ENCODE measurements at places on chromosomes 5 and 9.

GRCh38 chr5:114988096-114988495, 181.6 kb downstream of the TRIM36 start:
- no peak for DNase-seq

DNA sequence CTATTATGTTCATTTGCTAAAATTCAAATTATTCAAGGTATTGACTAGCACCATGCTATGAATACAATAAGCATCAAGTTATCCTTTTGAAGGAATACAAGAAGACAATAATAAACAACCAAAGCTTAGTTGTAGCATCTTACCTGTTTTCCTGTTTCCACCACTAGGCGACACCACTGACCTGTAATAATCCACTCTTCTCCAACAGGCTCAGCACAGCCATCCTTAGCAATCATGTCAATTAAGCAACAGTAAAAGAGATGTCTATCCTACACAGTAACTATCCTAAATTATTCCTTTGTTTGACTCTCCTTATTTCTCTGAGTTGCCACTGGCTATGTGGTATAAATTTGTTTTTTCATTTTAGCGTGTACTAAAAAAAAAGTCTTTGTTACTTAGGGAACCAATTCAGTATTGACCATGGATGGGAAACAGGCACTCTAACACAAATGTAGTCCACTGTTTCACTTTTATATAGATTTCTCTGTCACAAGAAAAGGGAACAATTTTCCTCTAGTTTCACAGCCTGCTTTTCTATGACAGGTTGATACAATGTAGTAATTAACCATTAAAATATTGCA, 46.2 kb downstream of the PCA3 start:
- peak; percentile 68 for DNase-seq

GRCh38 chr5:87113861-87114260, 153.8 kb upstream of the RASA1 start:
- DNase-seq, result peak; percentile 62

GRCh38 chr5:61162832-61163567, 732 bp upstream of the SMIM15 start:
- peak; percentile 35 for DNase-seq

- no peak for DNase-seq
These were observed 65.4 kb downstream of the PRRC1 start for GRCh38 chr5:127582773-127583370.

GRCh38 chr5:1930880-1931603, 48.3 kb upstream of the IRX4 start:
- no peak for DNase-seq

GRCh38 chr5:14920121-14920520, 48.5 kb upstream of the ANKH start:
- no peak for DNase-seq

DNA sequence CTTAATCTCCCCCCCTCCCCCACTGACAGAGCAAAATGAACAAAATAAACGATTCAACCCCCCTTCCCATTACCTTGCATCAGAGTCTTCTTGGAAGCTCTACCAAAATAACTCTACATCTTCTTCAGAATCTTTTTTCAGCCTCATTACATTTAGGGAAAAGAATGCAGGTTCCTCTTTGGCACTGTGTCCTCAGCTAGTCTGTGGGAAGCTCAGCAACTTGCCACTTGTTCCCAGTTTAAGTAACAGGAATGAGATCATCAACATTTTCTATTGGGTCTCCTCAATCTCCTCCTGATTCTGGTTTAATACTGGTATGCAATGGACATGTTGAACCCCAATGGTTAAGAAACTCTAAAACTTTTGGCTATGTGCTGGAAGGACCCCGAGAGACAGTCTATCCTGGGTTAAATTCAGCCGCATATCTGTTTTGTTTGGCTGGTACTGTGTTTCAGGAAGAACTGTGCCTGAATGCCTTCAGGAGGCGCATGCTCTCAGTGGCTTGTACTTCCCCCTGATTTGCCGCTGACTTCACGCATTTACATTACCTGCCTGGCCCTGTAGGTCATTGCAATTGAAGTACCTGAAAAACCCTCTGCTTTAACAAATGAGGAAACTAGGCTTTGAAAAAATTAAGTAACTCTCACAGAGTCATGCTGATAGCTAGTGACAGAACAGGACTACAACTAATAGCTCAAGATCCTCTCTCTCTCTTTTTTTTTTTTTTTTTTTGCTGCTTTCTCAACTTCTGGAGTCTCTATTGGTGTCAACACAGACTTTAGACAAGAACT, 78.1 kb upstream of the HMHB1 start:
- no peak for DNase-seq

GRCh38 chr9:2955575-2955974, 111.7 kb upstream of the PUM3 start:
- DNase-seq, result no peak

DNA sequence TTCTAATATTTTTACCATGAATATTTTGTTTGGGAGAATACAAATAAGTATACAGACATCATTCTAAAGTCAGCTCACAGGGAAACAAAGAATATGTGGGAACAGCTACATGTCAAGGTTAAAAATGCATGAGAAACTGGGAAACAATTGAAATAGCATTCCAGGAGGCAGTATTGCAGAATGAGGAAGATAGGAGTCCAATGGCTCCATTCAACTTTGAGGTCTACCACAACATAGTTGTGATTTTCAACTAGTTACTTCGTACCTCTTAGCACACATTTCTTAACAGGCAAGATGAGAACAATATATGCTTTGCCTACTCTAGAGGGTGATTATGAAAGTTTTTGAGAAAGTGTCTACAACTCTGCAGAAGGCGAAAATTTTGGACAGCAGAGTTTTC, 35.2 kb upstream of the CAST start:
- no peak for DNase-seq

GRCh38 chr5:148685520-148686134, 31.3 kb upstream of the HTR4 start:
- DNase-seq, result peak; percentile 24

DNA sequence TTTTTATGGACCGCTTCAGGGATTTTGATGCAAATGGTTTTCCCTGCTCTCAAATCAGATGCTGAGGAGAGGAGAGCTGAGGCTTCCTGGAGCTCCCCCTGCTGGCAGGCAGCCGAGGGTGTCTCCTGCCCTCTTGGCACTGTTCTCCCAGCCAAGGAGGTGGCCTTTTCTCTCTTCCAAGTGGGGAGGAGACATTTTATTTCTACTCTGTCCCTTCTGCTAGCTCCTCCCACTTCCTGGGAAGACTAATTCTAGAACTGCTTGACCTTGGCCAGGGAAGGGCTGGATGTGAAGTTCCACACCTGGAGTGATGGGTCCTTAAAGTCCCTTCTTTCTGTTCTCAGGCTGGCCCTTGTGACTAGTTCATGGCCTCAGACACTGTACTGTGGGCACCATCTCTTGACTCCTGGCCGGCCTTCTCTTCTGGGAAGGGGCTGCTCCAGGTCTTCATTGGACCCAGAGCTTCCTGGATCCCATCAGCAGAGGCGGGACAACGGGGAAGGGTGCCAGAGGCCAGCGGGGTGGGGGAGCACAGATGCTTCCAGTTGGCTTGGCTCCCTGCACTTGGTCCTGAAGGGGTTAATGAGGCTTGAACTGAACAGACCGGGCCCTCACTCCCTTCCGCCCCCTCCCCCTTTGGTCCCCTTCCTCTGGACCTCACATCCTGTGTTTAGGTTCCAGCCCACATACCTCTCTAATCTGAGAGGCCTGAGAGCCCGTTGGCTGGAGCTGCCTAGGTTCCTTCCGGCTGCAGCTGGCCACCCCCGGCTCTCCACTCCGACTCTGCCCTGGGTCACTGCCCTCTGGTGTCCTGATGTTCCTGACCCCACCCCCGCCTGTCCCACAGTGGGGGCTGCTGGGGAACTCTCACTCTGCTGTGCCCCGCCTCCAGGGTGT, 32.1 kb downstream of the PTPA start:
- peak; percentile 87 for DNase-seq

DNA sequence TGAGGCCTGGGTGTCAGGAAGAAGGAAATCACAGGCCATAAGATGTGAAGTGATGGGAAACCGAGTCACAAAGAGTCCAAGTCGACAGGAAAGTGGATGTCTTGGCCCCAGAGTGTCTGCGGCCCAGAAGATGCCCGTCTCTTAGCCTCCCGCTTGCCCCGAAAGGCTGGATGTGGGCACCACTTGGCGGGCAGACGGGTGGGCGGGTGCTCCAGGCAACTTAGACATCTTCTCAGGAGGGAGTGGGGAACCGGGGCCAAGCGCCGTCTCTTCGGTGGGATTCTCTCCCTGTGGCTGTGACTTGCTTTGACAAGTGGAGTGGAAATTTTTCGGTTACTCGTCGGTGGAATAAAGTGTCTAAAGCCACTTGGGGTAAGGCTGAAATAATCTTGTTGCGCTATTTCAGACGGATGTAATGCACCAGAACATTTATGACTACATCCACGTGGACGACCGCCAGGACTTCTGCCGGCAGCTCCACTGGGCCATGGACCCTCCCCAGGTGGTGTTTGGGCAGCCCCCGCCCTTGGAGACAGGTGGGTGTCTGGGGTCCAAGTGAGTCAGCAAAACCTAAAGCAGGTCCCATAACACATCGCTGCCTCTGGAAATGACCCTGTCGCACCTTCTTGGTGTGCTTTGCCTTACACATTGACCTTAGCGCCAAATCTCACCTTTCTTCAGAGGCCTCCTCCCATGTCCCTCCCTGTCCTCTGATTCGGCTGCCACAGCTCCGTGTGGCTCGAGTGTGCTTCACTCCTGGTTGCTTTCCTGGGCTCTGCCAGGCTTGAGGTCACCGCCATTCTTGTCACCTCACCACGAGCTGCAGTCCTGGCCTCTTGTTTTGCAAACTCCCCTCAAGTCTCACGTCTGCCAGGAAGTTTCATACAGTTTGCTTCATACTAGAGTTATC, 20.4 kb upstream of the EXOC3 start:
- no peak for DNase-seq

DNA sequence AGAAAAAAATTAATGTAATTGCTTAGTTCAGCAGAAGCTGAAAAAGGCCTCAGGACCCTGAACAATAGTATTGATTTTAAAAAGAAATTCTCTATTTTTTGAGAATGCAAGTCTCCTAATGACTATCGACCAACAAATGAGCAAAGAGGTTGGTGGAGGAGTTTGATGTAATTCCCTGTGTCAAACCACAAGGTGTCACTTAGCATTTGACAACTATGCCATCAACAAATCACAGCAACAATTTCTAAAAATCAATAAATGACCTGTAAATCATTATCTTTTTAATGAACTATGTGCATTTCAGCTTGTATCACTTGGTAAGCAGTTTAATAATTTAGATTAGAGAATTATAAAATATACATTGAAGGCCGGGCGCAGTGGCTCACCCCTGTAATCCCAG, 133.7 kb downstream of the PRELID2 start:
- DNase-seq, result no peak

DNA sequence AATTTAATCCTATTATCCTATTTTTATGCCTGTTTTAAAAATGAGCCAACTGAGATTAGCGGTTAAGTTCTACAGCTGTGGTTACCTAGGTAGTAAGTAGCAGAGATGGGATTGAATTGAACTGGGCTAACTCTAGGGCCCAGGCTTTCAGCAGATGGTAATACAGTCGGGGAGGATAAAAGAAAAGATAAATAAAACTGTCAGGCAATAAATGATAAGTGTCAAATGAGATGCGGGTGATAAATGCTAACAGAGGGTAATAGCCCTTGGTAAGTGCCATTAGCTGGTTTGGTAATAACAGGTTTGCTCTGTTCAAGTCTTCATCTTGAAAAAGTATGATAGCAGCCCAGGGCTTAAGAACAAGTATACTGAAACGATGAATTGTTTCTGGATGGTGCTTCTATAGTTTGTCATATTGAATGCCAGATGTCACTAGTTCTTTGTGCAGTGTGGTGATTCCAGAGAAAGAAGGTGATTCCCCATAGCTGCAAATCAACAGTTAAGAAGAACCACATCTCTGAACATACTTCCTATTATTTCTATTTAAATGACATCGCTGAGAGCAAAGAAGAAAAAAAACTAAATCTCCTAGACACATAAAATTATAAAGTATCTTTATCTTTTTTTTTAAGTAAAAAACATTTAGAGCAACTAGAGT, 360.8 kb upstream of the PANK3 start:
- DNase-seq, result no peak

- DNase-seq, result no peak
These were observed 16.3 kb downstream of the GALNT12 start for GRCh38 chr9:98823666-98824334.

- no peak for DNase-seq
These were observed 3.7 kb downstream of the PCDHGA12 start for GRCh38 chr5:141434006-141434405.

GRCh38 chr9:72509053-72509452, 12.4 kb upstream of the TMC1 start:
- no peak for DNase-seq

Data from hematopoietic multipotent progenitor cell treated with erythropoietin and hydrocortisone succinate and interleukin-3 and kit ligand, for 6 days (in vitro differentiated cells).